ENCODE measurements at places on chromosomes 2 and 18.

DNA sequence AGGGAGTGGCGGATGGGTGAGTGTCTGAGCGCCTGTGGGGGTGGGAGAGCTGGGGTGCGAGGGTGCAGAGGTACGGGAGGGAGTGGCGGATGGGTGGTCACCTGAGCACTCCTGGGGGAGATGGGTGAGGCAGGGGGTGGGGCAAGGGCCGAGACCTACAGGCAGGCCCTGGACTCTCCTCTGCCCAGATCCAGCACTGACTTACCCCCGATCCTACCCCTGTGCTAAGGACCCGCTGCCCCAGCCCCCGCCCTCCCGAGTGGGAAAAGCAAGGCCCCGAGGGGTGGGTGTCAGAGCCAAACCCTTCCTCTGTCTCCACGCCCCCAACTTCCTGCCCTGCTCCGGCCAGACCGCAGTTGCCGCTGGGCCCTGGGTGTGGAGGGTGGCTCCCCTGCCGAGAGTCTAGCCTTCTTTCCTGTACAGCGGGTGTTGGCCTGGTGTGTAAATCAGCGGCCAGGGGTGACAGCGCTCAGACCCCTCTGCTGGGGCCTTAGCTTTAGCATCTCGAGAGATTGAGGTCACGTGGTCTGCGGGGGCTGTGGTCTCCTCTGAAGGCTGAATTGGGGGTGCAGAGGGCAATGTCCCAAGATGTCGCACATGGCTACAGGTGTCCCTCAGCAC is 12.5 kb downstream of the BOK start:
- no peak for DNase-seq

DNA sequence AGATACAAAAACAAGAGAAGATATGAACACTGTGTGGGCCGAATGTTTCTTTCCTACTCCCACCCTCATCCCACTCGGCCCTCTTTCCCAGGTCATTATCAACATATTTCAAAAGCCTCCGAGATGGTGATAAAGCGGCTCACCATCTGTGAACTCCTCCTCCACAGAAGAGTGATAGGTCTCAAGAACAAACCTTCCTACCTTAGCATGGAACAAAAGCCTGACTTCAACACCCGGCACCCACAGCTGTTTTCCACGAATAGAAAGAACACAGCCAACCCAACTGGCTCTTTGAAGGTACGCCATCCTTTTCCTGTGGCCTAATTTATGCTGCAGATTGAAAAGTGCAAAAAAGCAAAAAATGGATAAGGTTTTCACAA is 28.8 kb downstream of the BCL2 start:
- DNase-seq = no peak

- no peak for DNase-seq
Measured at GRCh38 chr2:191666732-191667131, 11.2 kb upstream of the NABP1 start.

- DNase-seq = no peak
Measured at GRCh38 chr2:124309563-124310138, 284.6 kb downstream of the CNTNAP5 start.

- no peak for DNase-seq
Measured at GRCh38 chr2:226227341-226227740, 572.3 kb downstream of the IRS1 start.

GRCh38 chr18:65938592-65939372 is 188.0 kb downstream of the CDH7 start:
- peak; percentile 67 for DNase-seq

DNA sequence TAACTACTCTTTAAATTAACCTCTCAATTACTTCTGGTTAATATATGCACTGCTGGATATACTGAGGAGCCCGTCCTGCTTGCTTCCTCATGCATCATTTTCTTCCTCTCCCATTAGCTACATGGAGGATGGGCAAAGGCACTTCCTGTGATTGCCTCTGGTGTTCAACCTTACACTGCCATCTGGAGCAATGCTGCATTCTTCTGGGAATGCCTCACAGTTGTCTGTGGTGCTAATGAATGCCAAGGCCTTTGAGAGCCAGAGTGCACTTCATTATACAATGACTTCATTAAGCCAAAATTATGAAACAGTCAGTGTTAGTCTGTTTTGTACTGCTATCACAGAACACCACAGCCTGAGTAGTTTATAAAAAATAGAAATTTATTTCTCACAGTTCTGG is 134.8 kb upstream of the DOCK10 start:
- no peak for DNase-seq

- DNase-seq = no peak
Measured at GRCh38 chr2:150450765-150451164, 36.7 kb downstream of the RND3 start.
